ENCODE measurements at places on chromosomes 3 and 15.

DNA sequence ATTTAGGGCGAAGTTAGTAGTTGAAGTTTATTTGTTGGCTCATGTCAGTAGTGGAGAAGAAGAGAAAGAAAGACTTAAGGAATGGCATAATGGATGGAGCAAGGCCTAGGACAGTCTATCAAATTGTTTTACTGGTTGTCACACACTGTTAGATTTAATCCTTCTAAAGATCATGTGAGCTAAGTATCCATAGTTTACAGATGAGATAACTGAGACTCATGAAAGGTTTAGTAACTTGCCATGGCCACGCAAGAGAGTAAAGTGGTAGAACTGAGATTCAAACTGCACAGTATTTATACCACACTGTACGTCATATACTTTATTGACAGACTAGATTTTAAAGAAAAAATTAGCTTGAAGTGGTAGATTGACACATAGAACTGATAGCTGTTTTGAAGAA lies 11.4 kb downstream of the SPRED1 start:
- DNase-seq, result no peak

- no peak for DNase-seq
Measured at GRCh38 chr3:158732856-158733200, 571 bp upstream of the RARRES1 start.

- DNase-seq, result no peak
Measured at GRCh38 chr15:50265620-50266019, at the start of gene HDC. Gene HDC (minus strand): TSS chr15:50265726. CDS start chr15:50265623, 103 bp downstream.

GRCh38 chr3:168002786-168003368 lies 92.8 kb downstream of the GOLIM4 start:
- no peak for DNase-seq

DNA sequence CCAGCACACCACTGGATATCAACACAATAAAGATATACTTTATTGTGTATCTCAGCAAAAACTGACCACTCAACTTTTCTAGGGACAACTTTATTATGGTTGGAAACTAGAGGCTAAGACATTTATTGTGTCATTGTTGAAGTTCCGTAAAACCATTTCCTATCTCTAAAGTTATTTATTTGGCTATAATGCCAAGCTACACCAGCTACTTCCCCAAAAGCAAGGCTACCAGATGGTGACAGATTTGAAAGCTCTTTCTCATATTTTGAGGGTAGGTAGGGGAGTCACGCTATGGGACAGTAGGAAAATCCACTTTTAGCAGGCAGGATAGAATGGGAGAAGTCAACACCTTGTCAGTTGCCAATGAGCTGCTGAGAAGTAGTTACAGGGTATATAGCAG lies 834.6 kb upstream of the CFAP20DC start:
- DNase-seq, result no peak

DNA sequence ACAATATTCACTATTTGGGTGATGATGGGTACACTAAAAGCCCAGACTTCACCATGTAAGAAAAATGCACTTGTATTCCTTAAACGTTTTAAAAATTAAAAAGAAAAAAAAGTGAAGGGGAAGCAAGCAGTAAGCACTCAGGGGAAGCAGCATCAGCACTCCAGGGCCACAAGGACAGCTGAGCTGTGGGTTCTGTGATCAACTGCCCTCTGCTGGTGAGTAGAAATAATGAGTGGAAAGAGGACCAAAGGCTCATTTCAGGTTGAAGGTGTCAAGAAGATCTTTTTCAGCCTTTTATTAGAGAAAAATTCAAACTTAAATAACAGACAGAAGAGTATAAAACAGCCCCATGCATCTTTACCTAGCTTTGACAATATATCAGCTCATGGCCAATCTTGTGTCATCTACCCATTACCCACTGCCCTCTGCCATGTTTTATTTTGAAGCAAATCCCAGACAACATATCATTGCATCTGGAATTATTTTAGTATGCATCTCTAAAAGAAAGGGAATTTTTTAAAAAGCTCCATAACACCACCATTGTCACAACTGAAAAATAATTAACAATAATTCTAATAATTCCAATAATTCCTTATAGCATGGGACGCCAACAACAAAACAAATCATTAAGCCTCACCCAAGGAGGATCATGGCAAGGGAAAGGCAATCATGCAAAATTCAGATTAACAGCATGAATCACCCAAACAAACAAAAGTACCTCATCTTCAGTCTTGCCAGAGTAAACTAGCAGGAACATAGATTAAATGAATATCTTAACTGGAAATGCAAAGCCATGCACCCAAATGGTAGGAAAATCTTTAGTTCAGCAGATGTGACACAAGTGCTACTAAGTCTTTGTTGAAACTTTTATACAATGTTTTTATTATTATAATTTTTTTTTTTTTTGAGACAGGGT lies 42.5 kb downstream of the TAMM41 start:
- no peak for DNase-seq

- DNase-seq, result no peak
Measured at GRCh38 chr3:462851-463250, 266.3 kb downstream of the CHL1 start.

DNA sequence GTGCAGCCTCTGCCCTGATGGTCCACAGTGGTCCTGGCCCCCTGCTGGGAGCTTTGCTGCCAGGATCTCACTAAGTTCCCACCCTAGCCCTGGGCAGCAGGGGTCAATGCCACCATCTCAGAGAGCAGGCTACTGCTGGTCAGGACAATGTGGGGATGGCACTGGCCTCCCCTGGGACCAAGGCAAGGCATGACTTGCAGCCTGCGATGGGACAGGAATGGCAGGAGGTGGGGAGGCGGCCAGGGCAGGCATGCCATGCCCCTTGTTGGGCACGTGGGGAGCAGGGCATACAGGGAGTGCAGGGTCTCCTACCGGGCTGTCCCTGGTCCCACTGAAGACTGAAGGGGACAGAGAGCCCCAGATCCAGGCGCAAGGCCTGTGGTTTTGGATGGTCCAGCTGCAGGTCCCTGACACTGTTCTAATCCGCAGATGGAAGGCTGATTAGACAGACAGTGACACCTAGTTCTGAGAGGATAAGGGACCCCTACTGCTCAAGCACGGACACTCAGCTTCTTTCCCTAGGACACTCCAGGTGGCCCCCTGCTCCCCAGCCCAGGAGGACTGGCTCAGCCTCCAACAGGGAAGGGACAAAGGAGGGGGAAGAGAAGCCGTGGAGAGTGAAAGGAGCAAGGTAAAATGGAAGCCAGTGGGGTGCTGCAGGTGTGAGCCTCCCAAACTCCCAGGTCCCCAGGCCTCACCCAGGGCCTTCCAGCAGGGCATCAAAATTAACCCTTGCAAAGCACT lies 69.2 kb upstream of the RPL32 start:
- no peak for DNase-seq

GRCh38 chr15:80695911-80696661 lies 976 bp downstream of the ABHD17C start:
- DNase-seq, result peak; percentile 50

DNA sequence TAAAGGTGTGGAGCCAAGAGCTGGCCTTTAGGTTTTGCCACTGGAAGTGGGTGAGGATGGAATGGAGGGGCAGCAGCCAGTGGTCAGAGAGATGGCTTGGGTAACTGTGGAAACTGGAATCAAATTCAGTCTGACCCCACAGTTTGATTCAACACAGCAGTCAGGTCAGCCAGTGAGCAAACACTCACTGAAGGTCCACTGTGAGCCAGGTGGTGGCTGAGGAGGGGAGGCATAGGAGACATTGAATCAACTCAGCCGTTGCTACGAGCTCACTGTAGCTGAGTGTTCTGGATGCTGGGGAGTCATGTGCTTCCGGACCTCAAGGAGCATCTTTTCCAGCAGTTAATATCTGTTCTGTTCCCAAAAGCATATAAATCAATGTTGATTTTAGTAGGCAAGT lies 37.5 kb downstream of the LPP start:
- DNase-seq, result no peak

DNA sequence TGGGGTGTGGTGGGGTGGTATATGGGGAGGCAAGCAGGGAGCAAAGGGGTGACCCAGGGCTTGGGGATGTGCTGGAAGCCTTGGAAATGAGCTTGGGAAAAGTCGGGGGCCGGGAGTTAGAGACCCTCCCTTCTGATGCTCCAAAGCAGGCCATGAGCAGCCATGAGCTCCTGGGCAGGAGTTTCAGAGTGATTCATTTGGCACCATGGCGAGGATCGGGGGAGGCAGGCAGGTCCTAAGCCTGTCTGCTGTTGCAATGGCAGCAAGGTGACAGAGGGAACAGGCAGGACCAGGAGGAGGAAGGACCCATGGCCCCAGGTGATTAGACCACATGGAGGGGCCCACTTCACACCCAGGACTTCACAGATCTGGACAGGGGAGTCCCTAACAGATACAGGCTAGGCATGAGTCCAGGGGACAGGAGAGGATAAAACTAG lies 21.3 kb downstream of the RGMA start:
- DNase-seq, result no peak

GRCh38 chr3:186142393-186142932 lies 33.6 kb upstream of the ETV5 start:
- no peak for DNase-seq

DNA sequence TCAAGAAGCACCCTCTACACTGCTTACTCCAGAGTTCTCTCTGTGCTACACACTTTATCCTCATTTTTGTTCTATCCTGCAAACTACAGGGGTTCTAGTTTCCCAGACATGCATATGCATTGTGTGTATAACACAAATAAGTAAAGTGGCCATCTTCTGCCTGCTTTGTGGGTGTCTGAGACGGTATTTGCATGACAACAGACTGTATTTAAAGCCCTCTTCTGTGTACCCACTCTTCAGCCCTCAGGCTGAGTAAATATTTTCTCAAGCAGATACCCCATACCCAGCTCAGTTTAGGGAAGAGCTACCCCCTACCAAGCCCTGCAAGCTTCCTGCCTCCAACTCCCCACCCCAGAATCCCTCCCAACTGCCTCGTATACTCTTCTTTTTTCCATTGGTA lies 31.7 kb downstream of the SYNPR start:
- DNase-seq, result no peak

DNA sequence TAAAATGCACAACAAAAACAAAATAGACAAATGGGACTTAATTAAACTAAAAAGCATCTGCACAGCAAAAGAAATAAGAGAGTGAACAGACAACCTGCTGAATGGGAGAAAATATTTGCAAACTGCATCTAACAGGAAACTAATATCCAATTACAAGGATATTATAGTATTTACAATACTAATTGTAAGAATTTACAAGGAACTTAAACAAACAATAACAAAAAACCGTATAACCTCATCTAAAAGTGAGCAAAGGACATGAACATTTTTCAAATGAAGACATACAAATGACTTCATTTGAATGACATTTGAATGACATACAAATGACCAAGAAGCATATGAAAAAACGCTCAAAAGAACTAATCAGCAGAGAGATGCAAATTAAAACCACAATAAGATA lies 66.4 kb downstream of the CSNK1G1 start:
- no peak for DNase-seq

- DNase-seq, result no peak
Measured at GRCh38 chr3:188691004-188691403, 480.8 kb upstream of the TPRG1 start.

DNA sequence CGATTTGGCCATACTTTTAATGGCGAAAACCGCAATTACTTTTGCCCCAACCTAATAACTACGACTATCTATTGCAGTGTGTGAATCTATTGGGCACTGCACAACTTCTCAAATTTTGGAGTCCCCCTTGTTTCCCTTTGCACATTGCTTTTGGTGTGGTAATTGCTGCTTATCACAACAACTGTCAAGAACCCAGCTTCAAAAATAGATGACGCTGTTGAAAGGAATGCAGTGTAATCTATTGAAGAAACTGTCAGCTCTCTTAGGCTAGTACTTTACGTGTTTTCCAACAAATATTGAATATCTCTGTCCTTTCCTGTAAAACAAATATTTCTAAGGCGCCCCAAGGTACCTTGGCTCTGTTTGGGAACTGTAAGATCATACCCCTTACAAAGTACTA lies 222.8 kb upstream of the UBE2E2 start:
- DNase-seq, result no peak

GRCh38 chr3:37223141-37223558 lies 48.8 kb upstream of the LRRFIP2 start:
- no peak for DNase-seq

DNA sequence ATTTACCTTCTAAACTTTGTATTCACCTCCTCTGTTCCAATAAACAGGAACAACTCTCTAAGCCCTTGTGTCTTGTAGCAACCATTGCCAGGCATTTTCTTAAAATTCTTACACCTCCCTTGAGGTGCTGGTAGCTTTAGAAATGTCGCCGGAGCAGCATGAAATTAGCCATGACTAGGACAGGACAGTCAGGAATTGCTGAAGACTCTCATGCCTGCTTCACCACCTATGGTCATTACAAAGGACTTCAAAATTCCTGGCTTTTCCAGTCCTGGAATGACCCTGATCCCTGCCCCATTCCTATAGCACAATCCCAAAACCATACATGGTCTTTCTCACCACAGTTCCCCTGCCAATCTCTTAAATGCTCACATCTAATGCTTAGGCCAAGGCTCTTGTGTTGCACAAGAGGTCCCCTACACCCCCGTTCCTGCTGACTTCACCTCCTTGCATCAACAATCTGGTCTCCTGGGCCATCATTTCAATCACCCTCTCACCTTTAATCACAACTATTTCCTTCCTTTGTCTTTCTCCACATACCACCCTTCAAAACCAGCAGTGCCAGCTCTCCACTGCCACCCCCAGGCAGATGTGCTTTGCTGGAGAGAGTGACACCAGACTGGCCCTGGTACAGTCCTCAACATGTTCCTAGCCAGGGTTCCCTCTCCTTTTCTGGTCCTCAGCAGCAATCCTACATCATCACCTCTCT lies 113.2 kb upstream of the TJP1 start:
- DNase-seq, result no peak

DNA sequence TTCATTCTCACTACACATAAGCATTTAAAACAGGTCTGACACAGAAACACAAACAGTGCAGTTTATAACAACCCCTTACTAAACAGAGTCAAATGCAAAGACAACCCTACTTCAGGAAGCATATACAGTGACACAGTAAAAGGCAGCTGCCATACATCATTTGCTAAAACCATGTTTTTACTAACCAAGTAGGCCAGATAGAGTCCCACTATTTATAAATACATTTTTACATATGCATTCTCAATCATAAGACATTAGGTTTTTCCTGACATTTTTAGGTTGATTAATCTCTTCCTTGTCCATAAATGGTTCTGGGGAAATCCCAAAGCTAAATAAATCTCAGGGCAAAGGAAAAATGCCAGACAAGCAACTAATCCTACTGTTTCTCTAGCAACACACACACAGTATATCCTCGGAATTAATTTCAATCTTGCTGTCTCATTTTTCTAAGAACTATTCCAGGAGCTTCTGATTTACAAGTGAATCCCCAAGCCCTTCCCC lies 39.0 kb downstream of the CHAC1 start:
- peak; percentile 17 for DNase-seq

- no peak for DNase-seq
Measured at GRCh38 chr3:87848003-87848402, 210.8 kb downstream of the CGGBP1 start.

Data from right kidney (tissue), 9 donors.